ENCODE measurements at places on chromosomes 4 and X.
A peak's percentile ranks its signal among the peaks of the same experiment; 100 is the strongest.

GRCh38 chr4:6956434-6957147, 47.0 kb downstream of the TBC1D14 start:
- no peaks in the 10 kb centered on the region for H3K36me3 ChIP-seq
- peaks cover 32% of the 10 kb centered on the region for H3K4me1 ChIP-seq
- H3K27me3 ChIP-seq = no peaks in the 10 kb centered on the region
- no peak for DNase-seq
- peak overlapping the region; percentile 79 for H3K27ac ChIP-seq

- no peaks in the 10 kb centered on the region for H3K36me3 ChIP-seq
- no peaks in the 10 kb centered on the region for H3K27me3 ChIP-seq
- H3K4me1 ChIP-seq = no peaks in the 10 kb centered on the region
- DNase-seq = no peak
- H3K4me3 ChIP-seq = no peak overlapping the region
These were observed 30.1 kb downstream of the ANKRD50 start for GRCh38 chr4:124682384-124682783.

GRCh38 chr4:2630556-2631273, 94.3 kb downstream of the FAM193A start:
- no peaks in the 10 kb centered on the region for H3K27me3 ChIP-seq
- peaks cover 2% of the 10 kb centered on the region for H3K36me3 ChIP-seq
- no peak overlapping the region for H3K27ac ChIP-seq

- DNase-seq = no peak
- no peaks in the 10 kb centered on the region for H3K4me1 ChIP-seq
- no peaks in the 10 kb centered on the region for H3K36me3 ChIP-seq
These were observed 480.2 kb downstream of the SMARCA1 start for GRCh38 chrX:129043138-129043537.

GRCh38 chr4:169024762-169025161, 14.7 kb upstream of the CBR4 start:
- no peak overlapping the region for H3K27ac ChIP-seq
- no peaks in the 10 kb centered on the region for H3K4me1 ChIP-seq
- no peak for DNase-seq

DNA sequence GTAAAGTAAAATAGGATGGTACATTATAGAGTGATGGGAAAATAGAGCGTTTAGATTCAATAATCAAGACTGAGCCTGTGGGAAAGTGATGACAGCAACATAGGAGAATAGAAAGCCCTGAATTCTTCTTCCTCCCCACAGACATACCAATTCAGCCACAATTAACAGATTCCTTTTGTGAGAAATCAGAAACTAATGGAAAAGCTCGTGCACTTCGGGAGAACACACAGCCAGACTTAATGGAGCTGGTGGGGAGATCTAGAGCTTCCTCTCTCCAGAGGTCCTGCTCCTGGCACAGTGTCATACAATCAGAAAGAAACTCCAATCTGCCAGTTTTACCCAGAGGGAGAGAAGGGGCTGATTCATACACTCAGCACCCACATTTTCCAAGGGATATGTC, 676.3 kb upstream of the BOD1L1 start:
- no peak overlapping the region for H3K27ac ChIP-seq
- no peaks in the 10 kb centered on the region for H3K27me3 ChIP-seq
- DNase-seq = no peak
- no peaks in the 10 kb centered on the region for H3K36me3 ChIP-seq
- no peaks in the 10 kb centered on the region for H3K4me1 ChIP-seq
- H3K4me3 ChIP-seq = no peak overlapping the region

- H3K4me1 ChIP-seq = no peaks in the 10 kb centered on the region
- H3K36me3 ChIP-seq = no peaks in the 10 kb centered on the region
- no peaks in the 10 kb centered on the region for H3K27me3 ChIP-seq
- no peak overlapping the region for H3K27ac ChIP-seq
These were observed 151.9 kb upstream of the RPS6KA3 start for GRCh38 chrX:20418379-20419150.

DNA sequence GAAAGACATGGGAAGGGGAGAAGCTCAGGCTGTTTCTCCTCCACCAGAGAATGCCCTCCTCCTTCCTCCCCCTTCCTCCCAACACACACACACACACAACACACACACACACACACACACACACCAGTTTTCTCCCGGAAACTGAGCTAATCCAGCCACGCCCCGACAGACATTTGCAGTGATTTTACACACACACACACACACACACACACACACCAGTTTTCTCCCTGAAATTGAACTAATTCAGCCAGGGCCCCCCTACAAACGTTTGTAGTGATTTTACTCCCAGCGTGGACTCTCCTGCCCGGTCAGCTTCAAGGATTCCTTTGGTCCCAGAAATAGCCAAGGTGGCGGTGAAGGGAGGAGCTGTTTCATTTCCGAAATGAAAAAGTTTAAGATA, 32.9 kb upstream of the STX18 start:
- H3K36me3 ChIP-seq = no peaks in the 10 kb centered on the region
- peak; percentile 35 for DNase-seq
- peak overlapping the region; percentile 71 for H3K27ac ChIP-seq
- peak overlapping the region; percentile 48 for H3K4me3 ChIP-seq
- H3K4me1 ChIP-seq = peaks cover 6% of the 10 kb centered on the region

GRCh38 chr4:2745981-2746806, 9.9 kb downstream of the TNIP2 start:
- DNase-seq = no peak
- H3K27ac ChIP-seq = peak overlapping the region; percentile 55
- peaks cover 19% of the 10 kb centered on the region for H3K4me1 ChIP-seq
- no peak overlapping the region for H3K4me3 ChIP-seq
- no peaks in the 10 kb centered on the region for H3K36me3 ChIP-seq
